ENCODE measurements at places on chromosomes 1 and 21.

GRCh38 chr1:16026723-16027484, 5.1 kb downstream of the CLCNKA start:
- DNase-seq: no peak

DNA sequence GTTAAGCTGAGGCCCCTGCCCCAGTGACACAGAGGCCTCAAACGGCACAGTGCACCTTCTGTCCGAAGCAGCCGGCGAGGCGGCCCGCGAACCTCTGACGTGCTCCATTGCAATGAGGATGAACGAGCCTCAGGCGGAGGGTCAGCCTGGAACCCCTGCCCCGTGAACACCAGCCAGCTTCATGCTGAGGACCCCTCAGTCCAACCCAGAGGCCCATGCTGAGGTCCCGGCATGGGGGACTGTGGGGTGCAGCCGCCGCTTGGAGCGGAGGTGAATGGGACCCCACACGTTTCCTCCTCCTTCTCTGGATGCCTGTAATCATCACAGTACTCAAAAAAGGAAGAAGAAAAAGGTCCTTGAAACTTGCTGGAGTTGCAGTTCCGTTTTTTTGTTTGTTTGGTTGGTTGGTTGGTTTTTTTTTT, 62.1 kb downstream of the PRKCZ start:
- DNase-seq: no peak

- DNase-seq: no peak
Measured at GRCh38 chr21:20739421-20739820, 258.8 kb upstream of the NCAM2 start.

DNA sequence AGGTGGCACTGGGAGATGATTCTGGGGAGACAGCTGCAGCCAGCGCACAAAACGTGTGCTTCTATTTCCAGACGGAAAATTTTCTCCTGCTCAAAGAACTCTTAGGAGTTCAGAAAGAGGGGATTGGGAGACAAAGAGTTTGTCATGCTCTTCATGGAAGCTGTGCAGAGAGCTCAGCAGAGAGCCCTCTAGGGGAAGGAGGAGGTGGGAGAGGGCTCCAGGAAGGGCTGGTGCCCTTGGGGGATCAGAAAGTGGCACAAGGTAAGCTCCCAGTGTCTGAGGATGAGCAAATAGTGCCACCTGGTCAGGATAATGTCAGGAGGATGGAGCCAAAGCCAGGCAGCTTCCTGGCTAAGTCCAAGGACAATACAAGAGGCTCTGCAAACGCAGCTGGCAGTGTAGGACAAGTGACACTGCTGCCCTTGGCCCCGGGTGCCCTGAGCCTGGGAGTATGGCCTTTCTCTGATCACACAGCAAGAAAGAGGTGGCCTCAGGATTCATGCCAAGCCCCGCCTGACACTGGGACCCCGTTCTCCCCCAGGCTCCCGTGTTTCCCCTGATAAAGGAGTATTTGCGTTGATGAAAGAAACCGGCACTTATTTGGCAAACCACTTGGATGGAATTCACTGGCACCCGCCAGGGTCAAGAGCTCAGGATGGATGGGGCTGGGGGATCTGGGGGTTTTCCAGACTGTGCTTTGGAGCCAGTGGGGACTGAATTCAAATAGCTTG, 254.0 kb downstream of the PTPRU start:
- no peak for DNase-seq

DNA sequence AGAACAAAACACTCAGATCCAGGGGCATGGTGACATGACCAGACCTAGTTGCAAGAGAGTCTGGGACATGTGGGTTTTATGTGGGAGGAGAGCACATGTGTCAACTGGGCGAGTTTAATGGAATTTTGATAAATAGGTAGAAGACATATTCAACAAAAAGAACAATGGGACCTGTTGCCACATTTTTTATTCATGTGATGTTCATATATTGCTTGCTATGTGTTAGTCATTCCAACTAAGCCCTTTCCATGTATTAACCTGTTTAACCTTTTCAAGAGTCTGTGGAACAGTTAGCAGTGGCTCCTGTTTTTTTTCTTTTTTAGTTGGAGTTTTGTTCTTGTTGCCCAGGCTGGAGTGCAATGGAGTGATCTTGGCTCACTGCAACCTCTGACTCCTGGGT, 30.1 kb upstream of the CSF3R start:
- DNase-seq: no peak

GRCh38 chr1:114088392-114089299, 65.0 kb downstream of the SYT6 start:
- DNase-seq: no peak

GRCh38 chr1:210232511-210233215, at the start of gene SERTAD4:
Gene SERTAD4, plus strand, starts transcription at chr1:210232796. Its CDS starts 5,165 bp downstream, at chr1:210237961.
- peak; percentile 42 for DNase-seq

GRCh38 chr1:76690766-76691165, 176.5 kb upstream of the ST6GALNAC5 start:
- no peak for DNase-seq

DNA sequence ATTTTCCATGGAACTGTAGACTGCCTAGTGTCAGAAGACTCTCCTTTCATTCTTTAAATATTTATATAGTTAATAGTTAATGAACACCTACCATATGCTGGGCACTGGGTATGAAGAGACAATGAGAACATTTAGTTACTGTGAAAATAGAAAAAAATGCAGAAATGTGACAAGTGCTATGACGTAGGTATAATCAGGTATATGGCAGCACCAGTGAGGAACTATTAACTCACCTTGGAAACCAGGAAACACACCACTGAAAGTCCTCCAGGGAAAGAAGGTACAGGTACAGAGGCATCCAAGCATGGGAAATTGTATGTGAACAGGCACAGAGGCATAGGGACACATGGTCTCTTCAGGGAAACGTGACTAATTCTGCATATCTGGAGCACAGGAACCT, 42.3 kb downstream of the DPT start:
- DNase-seq: no peak

DNA sequence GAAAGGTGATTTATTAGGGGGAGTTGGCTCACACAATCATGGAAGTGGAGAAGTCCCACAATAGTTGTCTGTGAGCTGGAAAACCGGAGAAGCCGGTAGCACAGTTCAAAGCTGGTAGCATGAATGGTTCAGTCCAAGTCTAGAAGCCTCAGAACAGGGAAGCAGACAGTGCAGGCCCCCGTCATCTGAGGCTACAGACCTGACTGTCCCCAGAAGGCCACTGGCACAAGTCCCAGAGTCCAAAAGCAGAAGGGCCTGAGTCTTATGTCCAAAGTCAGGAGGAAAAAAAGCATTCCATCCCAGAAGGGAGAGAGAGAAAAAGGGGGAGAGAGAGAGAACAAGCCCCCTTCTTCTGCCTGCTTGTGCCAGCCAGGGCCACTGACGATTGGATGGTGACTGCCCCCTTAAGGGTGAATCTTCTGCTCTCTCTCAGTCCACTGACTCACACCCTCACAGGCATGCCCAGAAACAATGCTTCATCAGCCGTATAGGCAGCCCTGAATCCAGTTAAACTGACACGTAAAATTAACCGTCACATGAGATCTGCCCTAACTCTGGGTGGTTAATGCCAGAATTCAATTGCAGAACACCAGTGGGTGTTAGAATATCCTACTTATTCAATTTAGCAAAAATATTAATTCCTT, 49.3 kb upstream of the POU2F1 start:
- DNase-seq: no peak

DNA sequence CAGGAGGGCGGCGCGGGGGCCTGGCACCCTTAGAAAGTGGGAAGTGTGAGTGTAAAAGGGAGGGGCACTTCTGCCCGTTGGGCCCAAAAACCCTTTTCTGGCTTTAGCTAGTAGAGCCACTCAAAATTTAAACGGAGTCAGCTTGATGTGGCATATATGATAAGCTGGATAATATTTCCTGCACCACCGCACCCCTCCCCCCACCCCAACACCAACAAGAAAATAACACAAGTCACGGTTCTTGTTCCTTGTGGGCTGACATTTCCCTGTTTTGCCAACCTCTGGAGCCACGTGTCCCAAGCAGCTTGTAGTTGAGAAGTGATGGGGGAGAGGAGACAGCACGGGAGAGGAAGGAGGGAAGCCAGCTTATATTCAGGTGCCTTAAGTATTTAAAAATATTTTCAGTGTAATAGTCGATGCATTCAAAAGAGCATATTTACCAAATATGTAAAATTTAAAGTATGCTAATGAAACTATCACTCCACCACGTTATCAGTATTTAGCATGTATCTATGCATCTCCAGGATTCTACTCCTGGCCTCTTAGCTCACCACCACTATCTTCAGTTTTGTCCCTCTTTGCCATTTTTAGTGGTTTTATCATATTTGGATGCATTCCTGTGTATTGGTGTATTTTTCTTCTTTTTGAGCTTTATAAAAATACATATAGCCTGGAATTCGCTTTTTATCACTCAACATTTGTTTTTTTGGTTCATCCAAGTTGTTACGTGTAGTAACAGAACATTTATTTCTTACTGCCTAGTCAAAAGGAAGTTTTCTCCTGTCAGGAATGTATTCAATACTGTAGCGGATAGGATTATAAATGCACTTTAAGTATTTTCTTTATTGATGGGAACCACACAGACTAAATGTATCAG, 773 bp upstream of the DDX59 start:
- peak; percentile 53 for DNase-seq

DNA sequence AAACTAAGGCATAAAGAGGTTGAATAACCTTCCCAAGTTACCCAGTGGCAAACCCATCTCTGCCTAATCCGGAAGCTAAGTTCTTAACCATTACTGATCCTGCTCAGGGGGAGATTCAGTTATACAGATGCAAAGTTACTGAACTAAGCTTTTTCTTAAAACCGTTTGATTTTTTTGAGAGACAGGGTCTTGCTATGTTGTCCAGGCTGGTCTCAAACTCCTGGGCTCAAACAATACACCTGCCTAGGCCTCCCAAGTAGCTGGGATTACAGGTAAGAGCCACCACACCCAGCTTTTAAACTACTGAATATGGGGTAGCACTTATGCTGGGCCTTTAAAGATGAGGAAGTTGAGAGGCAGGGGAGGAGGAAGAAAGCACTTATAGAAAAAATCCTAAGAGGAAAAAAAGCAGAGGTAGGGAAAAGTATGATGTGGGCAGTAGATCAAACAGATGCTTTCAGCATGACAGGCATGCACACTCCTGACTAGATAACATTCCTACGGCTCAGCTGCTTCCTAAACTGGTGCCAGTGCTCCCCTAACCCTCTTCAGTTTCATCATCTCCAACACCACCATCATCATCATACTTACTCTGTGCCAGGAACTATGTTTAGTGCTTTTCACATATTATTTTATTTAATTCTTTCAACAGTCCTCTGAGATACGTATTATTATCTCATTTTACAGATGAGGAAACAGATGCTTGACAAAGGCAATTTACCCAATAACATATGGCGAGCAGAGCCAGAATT, 5.8 kb downstream of the PAFAH2 start:
- no peak for DNase-seq

DNA sequence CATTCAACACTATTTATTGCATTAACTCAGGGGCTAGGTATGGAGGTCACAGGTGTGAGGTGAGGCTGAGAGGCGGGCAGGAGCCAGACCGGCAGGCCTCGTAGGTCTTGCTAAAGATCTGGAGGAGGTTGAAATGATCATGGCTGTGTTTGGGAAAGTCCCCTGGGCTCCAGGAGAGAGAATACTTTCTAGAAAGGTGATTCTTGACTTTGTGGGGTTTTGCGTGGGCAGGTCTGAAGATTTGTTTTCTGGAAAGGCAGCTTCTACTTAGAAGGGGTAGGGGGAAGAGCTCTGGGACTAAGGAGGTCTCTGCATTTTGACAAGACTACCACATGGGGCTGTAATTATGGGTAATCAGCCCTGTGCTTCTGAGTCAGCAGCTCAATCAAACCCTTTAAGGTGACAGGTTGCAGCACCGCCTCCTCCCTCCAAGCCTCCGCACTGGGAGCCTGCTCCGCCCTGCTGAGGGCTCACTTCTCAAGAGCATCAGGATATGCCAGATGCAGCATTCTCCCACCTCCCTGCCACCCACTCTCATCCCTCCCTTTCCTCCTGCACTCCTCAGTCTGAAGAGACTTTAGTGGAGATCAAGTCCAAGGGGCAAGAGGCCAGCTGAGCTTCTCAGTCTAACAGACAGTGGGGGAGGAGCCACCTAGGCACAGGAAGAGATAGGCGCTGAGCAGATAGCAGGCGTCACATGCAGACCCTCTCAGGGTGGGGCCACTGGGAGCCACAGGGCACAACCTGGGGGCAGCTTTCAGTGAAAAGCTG, 30.5 kb downstream of the SLC30A1 start:
- no peak for DNase-seq

DNA sequence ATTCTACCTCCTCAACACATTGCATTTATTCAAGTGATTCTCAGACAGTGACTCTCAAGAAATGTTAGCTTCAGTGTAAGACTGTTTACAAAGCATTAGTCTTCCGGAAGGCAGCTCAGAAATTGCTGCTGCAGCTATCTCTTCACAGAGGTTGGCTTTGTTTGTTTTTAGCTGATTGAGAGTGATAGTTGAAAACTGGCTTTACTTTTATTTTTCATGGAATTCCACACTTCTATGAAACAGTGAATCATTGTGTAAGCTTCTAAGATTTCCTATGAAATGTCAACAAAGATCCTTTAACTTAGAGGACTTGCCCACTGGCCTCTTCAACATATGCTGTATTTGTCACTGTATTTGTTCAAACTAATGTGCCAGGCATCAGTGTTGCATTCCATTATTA, 121.3 kb downstream of the TNNI3K start:
- no peak for DNase-seq

GRCh38 chr1:184806296-184806721, 51.7 kb upstream of the EDEM3 start:
- no peak for DNase-seq

DNA sequence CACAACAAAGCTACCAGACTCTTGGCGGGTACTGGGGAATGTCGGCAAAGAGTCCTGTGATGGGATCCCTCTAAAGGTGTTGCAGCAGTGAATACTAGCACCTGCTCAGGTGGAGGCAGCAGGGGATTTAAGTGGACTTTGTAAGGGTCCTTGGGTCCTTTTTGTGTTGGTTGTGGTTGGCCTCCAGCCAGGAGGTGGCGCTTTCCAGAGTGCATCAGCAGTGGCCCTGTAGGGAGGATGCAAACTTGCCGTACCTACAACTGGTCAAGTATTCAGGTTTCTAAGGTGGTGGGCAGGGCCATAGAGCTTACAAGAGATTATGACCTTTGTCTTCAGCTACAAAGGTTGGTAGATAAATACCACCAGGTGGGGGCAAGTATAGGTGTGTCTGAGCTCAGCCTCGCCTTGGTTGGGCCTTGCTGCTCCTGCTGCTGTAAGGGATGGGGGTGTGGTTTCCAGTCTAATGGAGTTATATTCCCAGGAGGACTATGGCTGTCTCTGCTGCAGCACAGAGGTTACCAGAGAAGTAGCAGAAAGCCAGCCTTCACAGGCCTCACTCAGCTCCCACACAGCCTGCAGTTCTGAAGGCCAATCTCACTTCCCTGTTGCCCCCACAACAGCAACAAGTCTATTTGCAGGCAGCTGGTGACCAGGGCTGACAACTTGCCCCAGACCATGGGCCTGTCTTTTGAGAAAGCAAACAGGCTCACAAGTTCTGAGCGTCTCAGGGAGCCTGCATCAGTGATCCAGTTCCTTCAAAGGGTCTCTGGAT, 7.3 kb downstream of the OR2M5 start:
- no peak for DNase-seq

Data from frontal cortex (tissue), 4 donors.